ENCODE measurements at places on chromosomes 4 and X.

GRCh38 chrX:117839544-117839943 is 277.1 kb downstream of the KLHL13 start:
- DNase-seq, result no peak

- no peak for DNase-seq
Observed at GRCh38 chr4:8830611-8831200, 40.9 kb downstream of the HMX1 start.

DNA sequence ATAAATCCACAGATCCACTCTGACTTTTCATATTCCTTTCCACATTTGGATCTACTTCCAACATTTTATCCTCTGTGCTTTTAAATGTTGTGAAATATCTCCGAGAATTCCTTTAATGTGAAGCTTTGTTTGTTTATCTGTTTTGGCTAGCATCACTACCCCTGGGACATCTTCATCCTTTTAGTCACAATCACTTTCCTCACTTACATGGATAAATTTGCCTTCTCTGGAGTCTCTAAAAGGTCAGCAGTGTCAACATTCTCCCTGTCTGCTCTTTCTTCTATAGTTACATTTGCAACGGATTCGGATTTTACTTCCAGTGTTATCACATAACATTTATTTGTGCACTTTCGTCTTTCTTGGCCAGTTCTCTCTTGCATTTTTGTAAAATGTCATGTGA is 34.2 kb upstream of the LRAT start:
- DNase-seq, result no peak

DNA sequence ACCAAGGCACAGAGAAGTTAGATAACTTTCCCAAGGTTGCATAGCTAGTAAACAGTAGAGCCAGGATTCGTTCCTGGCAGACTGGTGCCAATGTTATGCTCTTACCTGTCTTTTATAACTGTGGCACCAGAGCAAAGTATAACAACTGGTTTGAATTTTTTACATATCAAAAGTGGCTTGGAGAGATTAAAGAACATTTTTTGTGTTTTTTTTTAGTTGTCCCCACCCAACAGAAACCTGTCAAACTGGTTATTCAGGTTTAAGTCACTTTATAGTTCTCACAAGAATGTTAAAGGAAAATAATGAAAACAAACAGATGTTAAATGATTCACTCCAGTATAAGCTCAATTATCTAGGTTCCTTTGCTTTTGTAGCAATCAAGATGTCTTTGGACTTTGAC is 15.6 kb upstream of the FAM47E start:
- no peak for DNase-seq

DNA sequence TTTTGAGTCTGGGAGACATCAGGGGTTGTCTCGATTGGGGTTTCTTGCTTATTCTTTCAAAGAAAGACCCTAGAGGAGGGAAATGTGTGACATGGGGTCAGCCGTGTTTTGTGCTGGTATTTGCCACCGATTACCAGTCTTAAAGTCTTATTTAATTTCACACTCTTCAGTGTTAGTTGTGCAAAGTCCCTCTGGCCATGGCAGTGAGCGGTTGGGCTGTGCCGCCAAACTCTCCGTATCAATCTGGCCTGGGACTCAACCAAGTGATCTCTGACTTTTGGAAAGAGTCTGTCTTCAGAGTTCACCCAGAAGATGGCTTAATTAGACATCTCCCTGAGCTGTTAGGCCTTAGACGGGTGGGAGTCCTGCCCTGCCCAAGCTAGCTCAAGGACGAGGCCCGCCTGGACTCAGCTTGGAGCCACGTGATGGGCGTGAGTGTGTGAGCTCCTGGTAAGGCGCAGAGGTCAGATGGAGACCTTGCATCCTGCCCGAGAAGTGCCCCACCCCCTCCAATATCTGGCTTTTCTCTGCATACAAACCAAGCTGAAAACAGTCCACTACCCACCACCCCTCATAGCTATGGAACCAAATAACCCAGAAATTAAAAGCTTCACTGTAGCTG is 3.8 kb upstream of the PITX2 start:
- DNase-seq, result no peak

- DNase-seq, result no peak
Observed at GRCh38 chr4:51930557-51930956, 87.6 kb downstream of the DCUN1D4 start.

- DNase-seq, result no peak
Observed at GRCh38 chrX:4397471-4397870, 684.0 kb upstream of the PRKX start.

DNA sequence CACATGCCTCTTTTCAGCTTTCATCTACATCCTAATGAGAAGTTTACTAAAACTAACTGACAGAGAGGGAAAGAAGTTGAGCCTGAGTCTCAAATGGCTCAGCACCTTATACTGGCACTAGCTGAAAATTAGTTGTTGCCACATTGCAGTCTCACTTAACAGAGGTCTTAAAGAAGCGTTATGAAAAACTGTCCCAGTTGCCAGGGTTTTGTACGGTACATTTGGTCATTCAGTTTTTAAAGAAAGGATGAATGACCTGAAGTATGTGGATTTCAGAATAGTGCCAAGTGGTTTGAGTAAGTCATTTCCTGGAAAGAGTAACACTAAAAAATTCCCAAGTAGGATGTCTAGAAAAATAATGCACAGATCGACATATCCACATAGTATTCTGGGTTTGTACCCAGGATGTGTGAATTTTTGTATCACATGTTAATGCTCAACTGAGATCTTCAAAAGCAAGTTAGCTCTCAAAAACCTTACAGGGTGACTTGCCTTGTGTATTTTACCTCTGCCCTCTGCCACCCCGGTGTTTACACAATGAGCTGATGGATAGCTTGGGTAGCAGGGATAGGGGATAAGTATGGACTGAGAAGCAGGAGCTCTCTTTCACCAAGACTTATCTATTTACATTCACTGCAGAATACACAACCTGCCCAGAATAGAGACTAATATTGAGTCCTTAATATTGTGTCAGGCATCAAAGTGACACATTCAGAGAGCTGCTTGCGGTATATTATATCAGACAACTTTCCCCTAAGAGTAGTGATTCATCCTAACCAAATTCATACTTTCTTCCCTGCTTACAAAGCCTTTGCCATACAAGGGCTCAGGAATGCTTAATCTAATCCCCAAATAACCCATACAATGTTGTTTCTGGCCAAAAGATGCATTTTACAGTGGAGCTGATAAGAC is 1075.7 kb upstream of the PABPC4L start:
- no peak for DNase-seq

DNA sequence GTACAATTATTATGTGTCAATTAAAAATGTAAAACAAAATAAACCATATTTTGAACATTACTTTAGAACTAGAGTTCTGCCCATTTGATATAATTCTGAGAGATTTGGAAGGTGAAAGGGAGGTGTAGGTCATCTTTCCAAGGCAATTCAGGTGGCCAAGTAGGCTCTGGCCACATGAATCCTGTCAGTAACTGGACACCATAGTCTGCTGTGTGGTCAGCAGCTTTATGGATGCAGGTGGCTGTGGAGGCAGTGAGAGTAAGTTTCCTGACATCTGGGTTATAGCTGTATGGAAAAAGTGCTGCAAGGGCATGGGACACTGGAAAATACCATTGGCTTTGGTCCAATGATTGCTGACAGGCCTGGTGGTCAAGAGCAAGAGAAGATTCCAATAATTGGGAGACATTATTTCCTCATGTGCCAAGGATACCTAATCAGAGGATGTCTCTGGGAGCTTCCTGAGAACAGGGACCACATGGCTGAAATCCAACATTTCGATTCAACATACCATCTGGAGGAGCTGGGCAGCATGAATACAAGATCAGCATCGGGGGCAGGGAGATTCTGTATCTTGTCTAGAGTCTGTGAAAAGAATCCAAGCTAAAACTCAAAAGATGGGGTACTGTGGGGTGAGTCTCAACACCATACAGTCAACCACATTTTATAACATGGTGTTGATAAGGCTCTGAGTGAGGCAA is 523.1 kb downstream of the MID1IP1 start:
- DNase-seq, result no peak

- DNase-seq, result no peak
Observed at GRCh38 chr4:188452097-188452496, 312.9 kb downstream of the TRIML1 start.

DNA sequence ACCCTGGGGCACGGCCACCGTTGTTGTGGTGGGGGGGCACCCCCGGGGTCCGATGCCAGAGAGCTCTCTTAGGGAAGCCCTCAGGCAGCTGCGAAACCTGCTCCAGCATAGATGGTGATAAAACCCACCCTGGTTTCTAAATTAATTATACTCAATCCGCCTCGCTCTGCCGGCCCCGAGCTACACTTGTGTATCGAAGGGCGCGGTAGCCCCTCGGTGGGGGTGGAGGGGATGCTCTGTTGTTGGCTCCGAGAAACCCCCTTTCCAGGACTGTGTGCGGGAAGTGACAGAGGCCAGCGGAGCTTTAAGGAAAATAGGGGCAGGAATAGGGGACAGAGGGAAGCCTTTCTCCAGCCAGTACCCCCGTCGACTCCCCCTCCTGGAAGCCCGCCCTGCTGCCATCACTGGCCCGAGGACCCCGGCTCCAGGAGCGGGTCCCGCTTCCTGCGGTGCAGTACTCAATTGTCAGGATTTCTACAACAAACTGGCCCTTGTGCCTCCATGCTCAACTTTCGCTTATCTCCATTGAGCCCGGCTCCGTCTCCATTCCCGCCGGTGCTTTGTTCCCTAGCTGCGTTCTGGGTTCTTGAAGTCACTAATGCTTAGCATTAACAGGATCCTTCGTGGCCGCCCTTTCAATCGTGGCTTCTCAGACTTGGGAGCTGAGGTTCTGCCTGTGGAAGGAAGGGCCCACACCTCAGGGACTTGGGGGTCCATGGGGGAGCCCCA is 408.2 kb downstream of the BCOR start:
- no peak for DNase-seq

GRCh38 chr4:52822972-52823701 is 39.0 kb upstream of the RASL11B start:
- DNase-seq, result no peak

DNA sequence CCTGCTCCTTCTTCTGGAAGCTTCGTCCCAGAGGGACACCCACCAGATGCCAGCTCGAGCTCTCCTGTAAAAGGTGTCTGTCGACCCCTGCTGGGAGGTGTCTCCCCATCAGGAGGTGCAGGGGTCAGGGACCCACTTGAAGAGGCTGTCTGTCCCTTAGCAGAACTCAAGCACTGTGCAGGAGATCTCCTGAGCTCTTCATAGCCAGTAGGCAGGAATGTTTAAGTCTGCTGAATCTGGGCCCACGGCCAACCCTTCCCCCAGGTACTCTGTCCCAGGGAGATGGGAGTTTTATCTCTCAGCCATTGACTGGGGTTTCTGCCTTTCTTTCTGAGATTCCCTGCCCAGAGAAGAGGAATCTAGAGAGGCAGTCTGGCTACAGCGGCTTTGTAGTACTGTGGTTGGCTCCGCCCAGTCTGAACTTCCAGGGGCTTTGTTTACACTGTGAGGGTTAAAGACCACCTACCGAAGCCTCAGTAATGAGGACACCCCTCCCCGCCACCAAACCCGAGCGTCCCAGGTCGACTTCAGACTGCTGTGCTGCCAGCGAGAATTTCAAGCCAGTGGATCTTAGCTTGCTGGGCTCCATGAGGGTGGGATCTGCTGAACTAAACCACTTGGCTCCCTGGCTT is 1383.0 kb upstream of the TENM3 start:
- no peak for DNase-seq

GRCh38 chrX:57677132-57677858 is 2.8 kb downstream of the NLRP2B start:
- no peak for DNase-seq

- DNase-seq, result no peak
Observed at GRCh38 chr4:146346276-146346675, 131.9 kb downstream of the REELD1 start.

GRCh38 chr4:141080668-141081067 is 52.6 kb downstream of the RNF150 start:
- no peak for DNase-seq

- no peak for DNase-seq
Observed at GRCh38 chr4:1992468-1993168, 16.2 kb downstream of the NELFA start.

GRCh38 chr4:30354605-30355004 is 365.6 kb upstream of the PCDH7 start:
- no peak for DNase-seq

DNA sequence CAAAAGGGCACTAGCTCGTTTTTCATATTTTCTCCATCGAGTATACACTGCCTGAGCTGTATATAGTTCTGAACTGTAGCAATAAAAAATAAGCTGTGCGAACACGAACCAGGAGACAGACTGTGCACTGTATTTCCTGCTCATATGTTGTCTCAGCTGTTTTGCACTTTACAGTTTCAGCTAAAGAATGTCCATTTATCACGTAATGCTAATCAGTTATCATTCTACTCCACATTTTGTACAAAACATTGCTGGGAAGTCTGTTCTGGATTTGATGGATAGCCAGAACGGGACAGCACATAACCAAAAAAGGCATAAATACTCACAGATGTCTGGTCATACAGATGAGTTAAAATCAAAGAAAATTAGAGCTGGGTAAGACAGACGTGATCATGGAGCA is 315.5 kb upstream of the ADGRL3 start:
- DNase-seq, result no peak

- DNase-seq, result peak; percentile 33
Observed at GRCh38 chr4:73864365-73864764, 4.8 kb upstream of the CXCL1 start.

- DNase-seq, result peak; percentile 88
Observed at GRCh38 chrX:13669246-13669737, 16.4 kb downstream of the TCEANC start.

DNA sequence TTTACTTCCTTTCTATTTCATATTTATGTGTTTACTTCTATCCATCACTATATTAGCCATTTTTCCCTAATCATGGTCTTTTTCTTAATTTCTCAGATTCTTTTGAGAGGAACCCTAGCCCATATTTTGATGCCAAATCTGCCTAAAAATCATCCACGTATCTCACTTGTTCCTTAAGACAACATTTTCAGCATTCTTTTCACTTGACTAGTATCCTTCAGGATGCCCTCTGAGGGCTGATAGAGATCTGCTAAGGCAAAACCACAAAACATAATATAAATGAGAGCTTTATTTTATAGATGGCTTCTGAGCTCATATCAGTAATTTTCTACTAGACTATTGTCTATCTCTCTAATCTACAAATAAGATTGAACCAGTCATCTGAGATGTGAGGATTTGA is 341.9 kb downstream of the GPM6A start:
- no peak for DNase-seq

GRCh38 chr4:176761872-176762271 is 30.9 kb downstream of the VEGFC start:
- no peak for DNase-seq

DNA sequence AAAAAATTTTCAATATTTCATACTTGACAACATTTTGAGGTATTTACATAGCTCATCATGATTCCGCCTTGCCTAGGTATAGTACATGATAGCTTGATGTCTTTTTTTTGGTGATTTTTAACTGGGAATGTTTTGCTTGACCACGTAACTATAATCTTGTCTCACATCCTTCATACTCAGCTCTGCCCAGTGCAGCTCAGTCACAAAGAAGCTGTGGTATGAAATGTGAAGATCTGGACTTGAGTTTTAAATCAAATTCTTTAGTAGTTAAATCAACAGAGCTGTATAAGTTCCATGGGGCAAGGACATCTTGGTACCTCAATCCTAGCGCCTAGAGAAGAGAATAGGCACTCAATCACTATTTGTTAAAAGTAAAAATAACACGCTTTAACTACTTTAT is 276.3 kb upstream of the DKK2 start:
- DNase-seq, result no peak
